ENCODE measurements at places on chromosomes 5 and 9.

DNA sequence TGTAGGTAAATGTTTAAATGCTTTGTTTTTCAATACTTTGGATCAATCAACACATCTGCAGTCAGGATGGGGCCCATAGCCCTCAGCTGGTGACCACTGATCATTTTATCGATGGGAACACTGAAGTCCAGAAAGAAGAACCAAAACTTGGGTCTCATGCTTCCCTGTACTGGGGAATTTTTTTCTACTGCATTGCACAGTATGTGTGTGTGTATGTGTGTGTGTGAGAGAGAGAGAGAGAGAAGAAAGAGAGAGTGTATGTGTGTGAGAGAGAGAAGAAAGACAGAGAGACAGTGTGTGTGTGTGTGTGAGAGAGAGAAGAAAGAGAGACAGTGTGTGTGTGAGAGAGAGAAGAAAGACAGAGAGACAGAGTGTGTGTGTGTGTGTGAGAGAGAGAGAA is 202.9 kb upstream of the MSX2 start:
- no peak for DNase-seq

DNA sequence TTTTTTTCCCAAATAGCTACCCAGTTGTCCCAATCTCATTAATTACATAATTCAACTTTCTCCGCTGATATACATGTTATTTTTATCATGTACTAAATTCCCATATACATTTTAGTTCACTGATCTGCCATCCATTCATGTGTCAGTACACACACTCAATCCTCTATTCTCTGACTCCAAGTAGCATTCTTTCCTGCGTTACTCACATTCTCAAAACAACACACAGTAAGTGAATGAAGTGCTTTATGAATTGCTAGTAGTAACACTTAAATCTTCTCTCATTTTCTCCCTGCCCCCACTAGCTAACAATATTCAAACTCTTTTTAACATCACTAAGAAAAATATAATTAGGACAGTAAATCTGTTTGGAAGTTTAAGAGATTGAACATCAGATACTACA is 8.9 kb downstream of the ZNF366 start:
- peak; percentile 38 for DNase-seq

GRCh38 chr9:68950689-68951088 is 63.2 kb downstream of the PRKACG start:
- DNase-seq: no peak

GRCh38 chr9:120526534-120526933 is 53.4 kb downstream of the CDK5RAP2 start:
- DNase-seq: no peak

GRCh38 chr5:35229076-35230037 is 930 bp downstream of the PRLR start:
- DNase-seq: peak; percentile 61

DNA sequence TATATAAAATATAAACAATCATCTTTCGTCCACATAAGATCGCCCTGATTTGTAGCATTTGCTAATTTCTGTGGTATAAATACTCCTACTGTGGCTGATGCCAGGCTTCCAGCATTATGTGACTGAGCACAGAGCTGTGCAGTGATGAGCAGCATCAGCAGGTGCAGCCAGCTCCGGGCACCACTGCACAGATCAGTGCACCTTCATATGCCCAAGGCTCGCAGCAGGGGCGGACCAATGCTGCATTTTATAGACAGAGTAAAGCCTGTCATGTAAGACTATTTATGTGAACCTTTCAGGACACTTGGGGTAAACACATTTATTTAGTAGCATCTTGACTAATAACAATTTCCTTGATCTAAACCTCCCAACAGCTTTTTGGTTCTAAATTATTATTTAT is 53.1 kb downstream of the LMNB1 start:
- DNase-seq: no peak

- no peak for DNase-seq
Observed at GRCh38 chr9:4096121-4096520, 203.7 kb downstream of the GLIS3 start.

GRCh38 chr9:100933656-100934055 is 94.9 kb upstream of the PLPPR1 start:
- DNase-seq: no peak

DNA sequence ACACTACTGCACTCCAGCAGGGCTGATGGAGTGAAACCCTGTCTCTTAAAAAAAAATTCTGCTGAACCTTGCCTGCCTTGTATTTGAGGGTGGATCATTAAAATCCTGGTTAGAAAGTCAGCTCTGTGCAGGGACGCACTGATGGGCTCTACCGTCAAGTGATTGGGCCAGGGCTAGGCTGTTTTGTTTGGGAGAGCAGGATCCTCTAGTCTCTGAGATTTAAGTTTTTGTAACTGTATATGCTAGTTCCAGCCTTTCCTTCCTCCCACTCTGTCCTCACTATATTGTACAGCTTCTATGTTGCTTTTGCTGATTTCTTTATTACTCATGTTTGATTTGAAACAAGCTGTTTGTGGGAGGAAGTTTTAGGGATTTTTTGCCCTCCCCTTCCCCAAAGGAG is 11.5 kb downstream of the DDX4 start:
- no peak for DNase-seq

GRCh38 chr9:130805510-130806326 is 29.3 kb upstream of the ABL1 start:
- no peak for DNase-seq

GRCh38 chr5:38757451-38758245 is 88.2 kb upstream of the OSMR start:
- DNase-seq: no peak

DNA sequence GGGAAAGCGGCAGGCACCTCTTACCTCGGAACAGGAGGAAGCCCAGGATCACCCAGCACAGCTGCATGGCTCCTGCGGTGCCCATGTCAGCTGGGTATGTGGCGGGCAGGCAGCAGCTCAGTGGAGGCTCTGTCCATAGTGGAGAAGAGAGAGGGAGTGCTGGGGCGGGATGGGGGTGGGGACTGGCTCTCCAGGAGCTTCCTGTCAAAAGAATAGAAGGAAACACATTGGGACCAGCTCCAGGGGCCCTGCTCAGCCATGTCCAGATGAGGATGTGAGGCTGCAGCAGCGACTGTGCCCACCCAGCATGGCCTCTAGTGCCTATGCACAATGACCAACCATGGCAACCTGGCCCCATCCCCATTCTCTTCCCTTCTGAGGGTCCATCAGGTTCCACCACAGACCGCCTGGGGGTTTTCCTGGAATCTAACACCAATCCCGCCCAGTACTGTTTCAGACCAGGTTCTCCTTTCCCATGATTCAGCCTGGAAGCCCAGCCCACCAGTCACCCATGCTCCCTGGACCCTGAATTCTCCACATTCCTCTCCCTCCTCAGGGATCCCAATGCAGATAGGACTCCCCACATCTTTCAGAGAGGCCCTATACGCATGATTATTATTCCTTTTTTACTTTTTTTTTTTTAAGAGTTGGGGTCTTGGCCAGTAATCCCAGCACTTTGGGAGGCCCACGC is at the start of gene ECSCR:
Gene ECSCR, minus strand, starts transcription at position 158 of the 691 bp plus-strand sequence. Its CDS starts 73 bp downstream, at position 85.
- DNase-seq: no peak

DNA sequence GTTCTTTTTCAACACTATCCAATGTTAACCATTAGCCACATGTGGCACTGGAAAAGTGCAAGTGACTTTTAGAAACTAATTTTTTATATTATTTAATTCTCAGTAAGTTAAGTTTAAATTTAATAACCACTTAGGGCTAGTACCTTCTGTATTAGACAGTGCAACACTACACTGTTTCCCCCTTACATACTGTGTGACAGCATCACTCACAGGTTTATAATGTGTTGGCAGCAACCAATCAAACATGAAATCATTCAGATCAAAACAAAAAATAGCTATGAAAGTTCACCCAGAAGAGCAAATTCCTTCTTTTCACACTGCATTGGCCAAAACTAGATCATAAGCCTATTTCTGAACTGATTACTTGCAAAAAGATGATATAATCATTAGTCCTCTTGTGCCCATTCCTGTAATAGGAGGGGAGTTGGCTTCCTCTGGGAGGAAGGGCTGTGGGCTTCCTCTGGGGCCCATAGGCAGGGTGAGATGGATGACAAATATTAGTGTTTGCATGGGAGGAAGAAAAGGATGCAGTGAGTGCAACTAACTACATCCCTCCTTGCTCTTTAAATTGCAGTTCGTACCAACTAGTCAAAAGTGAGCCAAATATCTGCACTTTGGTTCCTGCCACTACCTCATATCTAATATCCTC is 708.1 kb upstream of the RGMB start:
- peak; percentile 64 for DNase-seq

DNA sequence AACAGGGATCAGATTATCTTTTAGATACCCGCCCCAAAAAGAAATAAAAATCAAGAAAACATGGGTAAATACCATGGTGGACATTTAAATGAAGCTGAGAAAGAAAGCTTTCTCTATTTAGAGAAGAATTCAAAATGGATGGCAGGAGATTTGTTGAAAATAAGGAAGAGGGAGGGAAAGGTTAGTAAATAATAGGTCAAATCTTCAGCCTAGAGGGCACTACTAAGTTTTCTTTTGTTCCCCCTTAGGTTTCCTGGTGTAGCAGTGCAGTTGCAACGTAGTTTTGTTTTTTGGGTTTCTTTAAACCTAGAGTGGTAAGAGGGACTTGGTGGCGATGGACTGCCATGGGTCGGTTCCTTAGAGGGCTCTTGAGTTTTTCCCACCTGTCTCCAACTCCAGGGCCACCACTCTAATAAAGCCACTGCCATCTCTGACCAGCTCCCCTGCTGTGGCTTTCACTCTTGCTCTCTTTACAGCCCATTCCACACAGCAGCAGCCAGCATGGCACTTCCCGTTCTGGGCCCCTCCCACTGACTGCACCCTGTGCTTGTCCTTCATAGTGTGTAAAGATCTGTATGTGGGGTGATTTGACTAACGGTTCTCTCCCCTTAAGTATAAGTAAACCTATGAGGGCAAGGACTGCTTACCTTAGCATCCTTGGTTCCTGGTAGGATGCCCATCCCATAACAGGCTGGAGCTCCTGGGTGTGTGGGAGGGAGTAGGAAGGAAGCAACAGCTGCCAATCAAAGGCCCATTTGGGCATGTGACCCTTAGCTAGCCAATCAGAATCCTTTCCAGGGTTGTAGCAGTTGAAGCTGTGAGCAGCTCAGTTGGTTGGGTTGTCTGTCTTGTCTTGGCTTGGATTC is 118.3 kb downstream of the SLC1A3 start:
- DNase-seq: peak; percentile 14

- no peak for DNase-seq
Observed at GRCh38 chr5:164998590-164998989, 1493.2 kb downstream of the MAT2B start.

- peak; percentile 18 for DNase-seq
Observed at GRCh38 chr9:127424676-127424999, 456 bp downstream of the ZNF79 start.

GRCh38 chr5:24645483-24645882 is 705 bp upstream of the CDH10 start:
- peak; percentile 19 for DNase-seq

DNA sequence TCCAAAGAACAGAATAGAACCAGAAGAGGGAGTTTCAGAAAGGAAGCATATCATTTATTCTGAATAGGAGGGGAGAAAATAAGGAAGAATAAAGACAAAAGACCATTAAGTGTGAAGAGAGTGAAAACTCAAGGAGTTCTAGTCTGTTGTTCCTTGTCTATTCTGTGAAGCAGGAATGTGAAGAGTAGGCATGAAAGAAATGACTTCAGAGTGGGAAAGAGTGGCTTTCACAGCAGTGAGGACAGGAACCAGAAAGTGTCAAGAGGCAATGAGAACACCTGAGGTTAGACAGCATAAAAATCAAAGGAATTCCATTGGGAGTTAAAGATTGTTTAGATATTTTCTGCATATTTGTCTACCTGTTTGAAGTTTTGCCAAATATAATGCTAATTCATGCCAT is 768.8 kb upstream of the GRAMD2B start:
- no peak for DNase-seq

- no peak for DNase-seq
Observed at GRCh38 chr5:104326966-104327365, 764.4 kb upstream of the NUDT12 start.

DNA sequence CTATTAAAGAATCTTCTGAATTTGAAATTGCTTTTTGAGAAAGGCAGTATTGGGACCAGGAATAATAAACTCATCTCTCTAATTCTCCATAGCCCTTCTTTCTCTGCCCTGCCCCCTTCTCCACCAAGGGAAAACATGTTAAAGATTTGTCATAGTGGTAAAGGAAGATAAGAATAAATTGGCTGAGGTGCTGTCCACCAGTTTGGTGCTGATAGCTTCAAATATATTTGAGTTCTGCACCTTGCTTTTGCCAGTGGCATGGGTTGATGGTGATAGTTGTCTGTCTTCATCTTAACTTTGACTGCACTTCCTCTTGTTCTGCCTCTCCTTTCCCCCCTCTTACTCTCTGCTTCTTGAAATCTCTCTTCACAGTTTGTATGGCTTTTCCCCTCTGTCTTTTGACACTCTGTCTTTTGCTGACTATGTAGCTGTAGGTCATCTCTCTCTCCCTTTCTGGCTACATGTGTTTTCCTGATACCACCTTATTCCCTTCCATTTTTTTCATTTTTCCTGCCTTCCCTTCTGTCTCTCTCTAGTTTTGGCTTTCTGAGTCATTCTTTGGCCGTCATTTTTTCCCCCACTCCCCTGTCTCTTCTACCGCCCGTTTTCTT is 56.6 kb downstream of the NDUFS4 start:
- no peak for DNase-seq

DNA sequence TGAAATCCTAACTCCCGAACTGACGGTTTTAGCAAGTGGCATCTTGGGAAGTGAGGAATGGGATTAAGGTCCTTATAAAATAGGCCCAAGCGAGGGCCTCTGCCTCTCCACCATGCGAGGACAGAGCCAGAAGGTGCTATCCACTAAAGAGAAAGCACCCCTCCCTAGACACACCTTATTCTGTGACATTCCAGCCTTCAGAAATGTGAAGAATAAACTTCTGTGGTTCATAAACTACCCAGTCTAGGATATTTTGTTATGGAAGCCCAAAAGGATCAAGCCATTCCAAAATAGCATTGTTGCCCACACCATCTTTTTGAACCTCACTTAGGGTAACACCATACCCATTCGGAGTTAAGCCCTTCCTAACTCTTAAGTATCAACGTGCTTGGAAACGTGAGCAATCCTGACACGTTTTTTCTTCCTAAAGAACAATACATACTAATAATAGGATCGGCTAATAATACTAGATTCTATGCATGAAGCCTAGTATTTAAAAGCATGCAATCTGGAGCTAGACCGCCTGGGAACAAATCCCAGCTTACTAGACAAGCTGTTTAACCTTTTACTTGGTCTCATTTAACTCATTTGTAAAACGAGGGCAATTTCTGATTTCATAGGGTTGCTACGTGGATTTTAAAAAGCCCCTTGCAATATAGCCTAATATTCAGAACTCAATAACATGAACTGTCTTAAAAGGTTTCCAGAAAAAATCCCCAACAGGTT is 1.1 kb upstream of the SMC2 start:
- peak; percentile 4 for DNase-seq

GRCh38 chr9:122754825-122755224 is 12.7 kb downstream of the OR1L6 start:
- DNase-seq: no peak

- no peak for DNase-seq
Observed at GRCh38 chr9:133505186-133505830, 19.5 kb downstream of the MYMK start.

GRCh38 chr9:69578026-69578425 is 94.1 kb downstream of the APBA1 start:
- DNase-seq: no peak

Data from PC-3 (cell line).